Activated CD8-positive, alpha-beta memory T cell treated with anti-CD3 and anti-CD28 coated beads for 1 hour (primary cell): ENCODE measurements at places on chromosomes 5 and 9.
A peak's percentile ranks its signal among the peaks of the same experiment; 100 is the strongest.

DNA sequence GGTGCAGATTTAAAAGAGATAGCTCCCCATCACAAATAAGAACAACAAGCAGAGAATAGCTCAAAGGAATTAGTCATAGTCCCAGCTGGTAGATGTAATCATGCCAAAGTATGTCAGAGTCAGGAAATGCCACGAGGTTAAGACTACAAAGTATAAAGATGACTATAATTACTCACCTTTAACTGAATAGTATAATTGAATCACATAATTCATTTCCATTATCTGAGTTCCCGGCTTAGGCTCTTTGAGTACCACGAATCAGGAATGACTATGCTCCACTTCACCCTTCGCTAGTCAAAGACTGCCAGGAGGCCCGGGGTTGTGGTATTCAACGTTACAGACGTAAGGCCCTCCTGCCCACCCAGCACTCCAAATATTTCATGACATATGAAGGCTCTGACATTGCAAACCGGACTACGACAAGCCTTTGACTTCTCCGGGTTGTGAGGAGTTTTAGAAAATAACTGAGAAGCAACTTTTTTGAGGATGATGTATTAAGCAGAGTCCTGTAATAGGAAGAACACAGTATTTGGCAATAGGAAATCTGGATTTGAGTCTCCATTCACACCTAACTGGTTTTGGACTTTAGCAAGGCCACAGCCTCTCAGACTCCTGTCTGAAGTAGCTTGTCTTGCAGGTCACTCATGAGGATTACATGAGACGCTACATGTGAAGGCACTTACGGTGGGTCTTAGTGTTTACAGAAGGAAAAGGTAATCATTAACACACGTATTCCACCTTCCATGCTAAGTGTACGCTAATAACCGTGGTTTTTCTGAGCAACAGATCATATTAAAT lies 64.6 kb downstream of the ENC1 start:
- no peak for DNase-seq

- DNase-seq = no peak
Measured at GRCh38 chr5:30605693-30606268, 587.7 kb upstream of the CDH6 start.

DNA sequence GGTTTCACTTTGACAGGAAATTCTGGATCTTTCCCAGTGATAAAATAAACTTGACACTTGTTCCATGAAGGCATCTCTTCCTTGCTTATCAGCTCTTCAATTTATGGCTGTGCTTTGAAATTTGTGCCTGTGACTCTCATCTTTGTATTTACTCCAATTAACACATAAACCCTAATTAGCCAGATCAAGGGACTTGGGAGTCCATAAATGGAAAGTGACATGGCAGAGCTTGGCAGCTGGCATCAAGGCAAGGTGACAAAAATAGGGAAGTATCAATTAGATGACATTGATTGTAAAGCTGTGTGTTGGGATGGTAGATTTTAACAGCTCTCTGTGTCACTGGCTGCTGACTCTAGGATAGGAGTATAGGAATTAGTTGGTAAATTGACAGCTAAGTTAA lies 133.9 kb downstream of the PBX3 start:
- DNase-seq = no peak

- DNase-seq = no peak
Measured at GRCh38 chr5:98069876-98070512, 703.5 kb upstream of the RGMB start.

DNA sequence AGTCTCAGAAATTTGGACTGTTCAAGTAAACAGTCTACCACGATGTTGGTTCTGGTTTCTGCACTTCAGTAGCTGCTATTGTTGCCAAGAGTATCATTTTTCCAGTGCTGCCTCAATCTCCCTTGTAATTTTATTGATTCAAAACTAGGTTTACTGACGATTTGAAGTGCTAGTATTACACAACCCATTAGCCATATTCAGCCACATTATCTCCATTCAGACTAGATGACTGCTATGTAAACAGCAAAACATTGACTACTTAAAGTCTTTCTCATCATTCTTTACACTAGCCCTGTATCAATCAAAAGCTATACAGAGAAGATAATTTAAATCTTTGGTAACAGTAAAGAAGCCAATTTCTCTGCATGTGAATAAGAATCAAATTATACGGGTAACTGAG lies 102.0 kb upstream of the TSLP start:
- DNase-seq = no peak

- DNase-seq = no peak
Measured at GRCh38 chr9:108779551-108780325, 76.0 kb downstream of the ACTL7B start.

GRCh38 chr5:158261674-158262367 lies 402.9 kb upstream of the CLINT1 start:
- no peak for DNase-seq

GRCh38 chr5:78701795-78702410 lies 53.3 kb upstream of the LHFPL2 start:
- no peak for DNase-seq

GRCh38 chr5:129748913-129749880 lies 1.3 kb downstream of the MINAR2 start:
- no peak for DNase-seq

DNA sequence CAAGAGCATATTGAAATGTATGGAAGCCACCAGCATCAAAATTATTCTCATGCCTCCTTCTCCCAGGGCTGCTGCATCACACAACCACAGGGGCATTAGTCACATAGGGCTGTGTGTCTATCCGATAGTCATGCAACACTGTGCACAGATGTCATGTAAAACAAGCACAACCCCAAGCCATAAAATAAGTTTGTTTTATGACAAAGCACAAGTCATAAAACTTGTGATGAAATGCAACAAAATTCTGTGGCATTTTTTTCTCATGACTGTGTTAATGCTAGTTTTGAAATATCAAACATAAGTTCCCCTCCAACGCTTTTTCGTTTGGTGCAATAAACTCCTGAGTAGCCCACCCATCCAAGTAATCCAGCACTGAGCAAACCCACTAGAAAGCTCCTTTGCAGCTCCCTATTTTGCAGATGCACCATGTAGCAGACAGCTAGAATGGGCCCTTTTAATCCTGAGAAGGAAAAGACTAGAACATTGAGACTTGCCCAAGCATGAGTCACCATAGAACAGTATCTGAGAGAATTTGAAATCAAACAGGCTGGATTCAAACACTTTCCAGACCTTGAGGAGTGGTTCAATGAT lies 93.3 kb upstream of the ZNF366 start:
- no peak for DNase-seq

DNA sequence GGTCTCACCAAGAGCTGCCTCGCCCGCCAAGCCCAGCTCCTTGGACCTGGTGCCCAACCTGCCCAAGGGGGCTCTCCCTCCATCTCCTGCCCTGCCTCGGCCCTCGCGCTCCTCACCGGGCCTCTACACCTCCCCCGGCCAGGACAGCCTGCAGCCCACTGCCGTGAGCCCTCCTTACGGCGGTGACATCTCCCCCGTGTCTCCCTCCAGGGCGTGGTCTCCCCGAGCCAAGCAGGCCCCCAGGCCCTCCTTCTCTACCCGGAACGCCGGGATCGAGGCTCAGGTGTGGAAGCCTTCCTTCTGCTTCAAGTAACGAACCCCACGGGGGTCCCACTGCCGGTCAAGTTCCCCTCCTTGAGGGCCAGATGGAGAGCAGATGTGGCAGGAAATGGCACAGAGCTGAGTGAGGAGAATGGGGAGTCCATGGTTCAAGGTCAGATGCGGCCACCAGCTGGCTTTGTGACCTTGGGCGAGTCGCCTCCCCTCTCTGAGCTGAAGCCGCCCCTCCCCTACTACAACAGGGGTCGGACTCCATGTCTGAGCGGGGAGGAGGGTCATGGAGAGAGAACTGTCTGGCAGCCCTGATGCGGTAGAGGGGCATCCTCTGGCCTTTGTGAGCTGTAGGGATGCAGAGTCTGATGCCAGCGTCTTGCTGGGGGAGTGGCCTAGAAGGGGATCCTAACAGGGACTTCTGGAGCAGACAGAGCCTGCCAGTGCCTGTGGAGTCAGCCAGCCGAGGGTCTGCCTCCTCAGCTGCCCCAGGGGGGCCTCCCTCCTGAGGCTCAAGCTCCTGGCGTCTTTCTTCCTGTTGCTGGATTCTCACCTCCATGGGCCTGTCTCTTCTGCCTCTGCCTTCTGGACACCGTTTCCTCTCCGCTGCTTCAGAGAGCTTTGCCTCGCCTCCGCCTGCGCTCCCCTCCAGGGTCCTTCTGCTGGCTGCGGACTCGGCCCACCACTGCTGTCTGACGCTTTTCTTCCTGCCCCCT lies 9.9 kb downstream of the SYNPO start:
- DNase-seq = no peak

DNA sequence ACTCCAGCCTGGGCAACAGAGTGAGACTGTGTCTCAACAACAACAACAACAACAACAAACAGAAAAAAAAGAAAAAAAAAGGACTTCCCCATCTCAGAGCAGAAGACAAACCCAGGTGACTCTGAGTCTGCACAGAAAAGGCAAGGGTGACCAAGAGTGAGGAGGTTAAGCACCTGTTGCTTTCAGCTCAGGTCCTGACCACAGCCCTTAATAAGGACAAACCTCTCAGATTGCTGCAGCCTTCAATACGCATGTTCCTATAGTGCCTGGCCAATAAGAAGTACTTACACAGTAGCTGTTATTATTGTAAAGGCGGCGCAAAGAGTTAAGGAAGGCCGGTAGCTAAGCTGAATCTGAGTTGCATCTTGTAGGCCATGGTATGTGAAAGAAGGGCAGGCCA lies 102.3 kb upstream of the MSX2 start:
- no peak for DNase-seq

- DNase-seq = no peak
Measured at GRCh38 chr9:15724612-15725011, 171.8 kb downstream of the CCDC171 start.

- peak; percentile 37 for DNase-seq
Measured at GRCh38 chr9:99823681-99824377, 2.1 kb downstream of the NR4A3 start.

- DNase-seq = peak; percentile 8
Measured at GRCh38 chr5:133825631-133826289, 142.7 kb downstream of the C5orf15 start.

GRCh38 chr9:14993901-14994554 lies 83.8 kb upstream of the FREM1 start:
- no peak for DNase-seq

- DNase-seq = no peak
Measured at GRCh38 chr5:107826311-107827000, 155.7 kb upstream of the EFNA5 start.

DNA sequence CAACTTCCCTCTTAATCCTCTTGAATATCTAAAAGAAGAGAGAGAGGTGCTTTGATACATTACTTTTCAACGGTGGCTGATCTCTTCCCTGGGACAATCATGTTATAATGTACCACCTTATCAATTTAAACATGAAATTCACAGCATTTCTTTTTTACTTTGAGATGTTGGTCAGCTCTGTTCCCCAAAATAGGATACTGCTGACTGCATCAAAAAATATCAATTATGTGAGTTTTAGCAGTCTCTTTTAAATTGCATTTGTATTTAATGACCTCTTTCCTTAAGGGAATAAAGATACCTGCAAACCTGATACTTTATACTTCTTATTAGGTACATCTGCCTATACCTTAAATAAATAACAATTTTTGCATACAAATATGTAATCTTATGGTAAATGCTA lies 58.4 kb upstream of the MARCHF11 start:
- DNase-seq = no peak

- no peak for DNase-seq
Measured at GRCh38 chr9:78746010-78746409, 449.1 kb downstream of the PSAT1 start.

DNA sequence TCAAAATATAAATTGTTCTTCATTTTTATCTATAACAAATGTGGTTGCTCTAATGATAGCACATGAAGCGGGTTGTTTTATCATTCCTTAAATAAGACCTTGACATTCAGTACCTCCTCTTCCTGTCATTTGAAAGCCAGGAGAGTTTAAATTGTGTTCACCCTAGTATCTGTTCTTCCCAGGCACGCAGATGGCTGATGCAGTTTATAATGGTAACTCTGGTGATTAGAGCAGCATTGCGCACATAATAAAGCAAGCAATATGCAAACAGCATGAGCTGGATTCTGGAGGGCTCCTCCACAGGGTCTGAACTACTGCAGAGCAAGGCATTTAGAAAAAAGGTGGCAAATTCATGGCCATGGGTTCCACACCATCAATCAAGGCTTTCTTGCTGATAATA lies 307.8 kb downstream of the ENC1 start:
- no peak for DNase-seq

DNA sequence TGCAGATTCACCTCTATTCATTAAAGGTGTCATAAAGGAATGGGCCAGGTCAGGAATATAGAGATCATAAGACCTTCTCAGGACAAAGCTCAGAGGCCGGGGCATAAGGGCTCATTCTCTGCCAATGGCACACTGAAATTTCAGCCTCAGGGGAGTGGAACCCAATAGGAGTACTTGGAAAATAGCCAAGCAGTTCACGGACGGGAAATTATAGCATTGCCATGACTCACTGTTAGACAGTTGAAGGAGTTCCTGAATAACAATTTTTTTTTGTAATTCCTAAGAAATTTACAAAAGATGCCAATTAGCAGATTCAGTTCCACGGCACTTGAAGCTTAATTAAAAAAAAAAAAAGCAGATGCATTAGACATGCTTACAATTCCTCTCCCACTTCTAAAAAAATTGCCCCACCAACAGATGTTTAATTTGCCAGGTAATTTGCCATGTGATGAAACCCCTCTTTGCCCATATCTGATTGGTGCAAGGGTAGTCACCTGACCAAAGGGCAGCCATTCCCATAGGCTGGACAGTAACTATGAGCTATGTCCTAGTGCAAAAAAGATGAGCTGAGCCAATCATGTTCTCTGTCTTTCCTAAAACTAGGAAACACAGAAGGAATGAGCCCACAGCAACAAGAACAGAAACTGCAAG lies 58.6 kb downstream of the PTCD2 start:
- no peak for DNase-seq

DNA sequence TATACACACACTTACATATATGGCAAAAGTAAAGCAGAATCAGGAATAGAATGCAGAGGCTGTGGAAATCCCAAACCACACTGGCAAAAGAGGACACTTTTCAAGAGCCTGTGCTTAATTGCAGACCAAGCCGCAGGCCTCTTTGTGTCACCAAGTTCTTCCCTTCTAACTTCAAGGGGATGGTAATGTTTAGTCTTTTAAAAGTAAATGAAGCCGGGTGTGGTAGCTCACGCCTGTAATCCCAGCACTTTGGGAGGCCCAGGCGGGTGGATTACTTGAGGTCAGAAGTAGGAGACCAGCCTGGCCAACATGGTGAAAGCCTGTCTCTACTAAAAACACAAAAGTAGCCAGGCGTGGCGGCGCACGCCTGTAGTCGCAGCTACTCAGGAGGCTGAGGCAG lies 28.7 kb downstream of the ROR2 start:
- DNase-seq = no peak

DNA sequence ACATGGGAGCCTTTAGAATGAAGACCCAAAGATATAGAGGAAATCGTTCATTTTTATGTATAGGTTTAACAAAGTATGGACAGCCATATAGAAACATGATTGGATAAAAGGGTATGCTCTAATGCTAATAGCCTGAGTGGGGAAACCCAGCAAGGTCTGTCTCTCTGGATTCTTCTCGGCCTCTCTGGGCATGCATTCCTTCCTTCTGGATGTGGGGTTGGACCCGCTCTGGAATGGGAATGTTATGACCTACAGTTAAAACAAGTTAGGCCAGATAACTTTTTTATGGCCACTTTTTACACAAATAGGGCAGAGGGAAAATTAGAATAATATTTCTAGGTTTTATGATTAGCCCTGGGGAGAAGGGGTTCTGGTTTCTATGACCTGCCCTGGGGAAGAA lies 103.2 kb downstream of the ARSB start:
- no peak for DNase-seq

GRCh38 chr9:91483189-91483691 lies 59.6 kb upstream of the NFIL3 start:
- DNase-seq = no peak
